Ascending aorta (tissue), 2 donors: ENCODE measurements at places on chromosomes 11 and 22. TPM values are rescaled to one million over a fixed set of nuclear protein-coding genes. Genes with fewer than 3 reads are reported as not detected.
A peak's percentile ranks its signal among the peaks of the same experiment; 100 is the strongest.

DNA sequence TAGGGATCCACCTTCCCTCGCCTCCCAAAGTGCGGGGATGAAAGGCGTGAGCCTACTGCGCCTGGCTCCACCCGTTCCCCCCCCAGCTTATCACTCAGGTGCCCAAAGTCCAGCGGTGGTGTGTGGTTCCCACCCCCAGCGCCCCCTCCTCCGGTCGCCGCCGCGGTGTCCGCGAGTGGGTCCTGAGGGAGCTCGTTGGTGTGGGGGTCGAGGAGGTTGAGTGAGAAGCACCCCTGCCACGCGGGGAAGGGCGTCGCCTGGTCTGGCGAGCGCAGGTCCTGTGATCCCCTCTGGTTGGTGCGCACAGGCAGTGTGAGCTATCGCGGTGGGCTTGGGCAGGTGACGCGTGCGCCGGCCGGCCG is 3900.6 kb upstream of the OR11H1 start:
- no peak for DNase-seq

DNA sequence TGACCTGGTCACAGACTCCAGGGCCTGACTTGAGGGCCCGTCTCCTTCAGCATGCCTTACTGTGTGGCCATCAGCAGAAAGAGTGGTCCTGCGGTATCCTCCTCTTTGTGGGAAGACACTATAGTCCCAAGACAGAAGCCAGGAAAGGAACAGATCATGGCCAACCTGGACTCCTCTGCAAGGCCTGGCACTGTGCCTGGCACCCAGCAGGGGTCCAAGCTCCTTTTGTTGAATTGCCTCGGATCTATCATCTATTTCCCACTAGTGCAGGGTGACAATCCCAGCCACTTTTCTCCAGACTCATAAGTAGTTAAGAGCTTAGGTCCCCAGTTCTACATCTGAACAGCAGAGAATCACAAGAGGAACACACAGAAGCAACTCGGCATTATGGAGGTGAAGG is 27.0 kb downstream of the DSCAML1 start:
- no peak for DNase-seq

GRCh38 chr11:44319552-44320288 is 9.8 kb upstream of the ALX4 start:
- no peak for DNase-seq

Gene MRGPRF
- total RNA-seq, result 209 TPM

Gene TMEM151A
- 3.6 TPM for total RNA-seq

- DNase-seq, result no peak
Measured at GRCh38 chr11:71420455-71421241, 27.5 kb downstream of the DHCR7 start.

DNA sequence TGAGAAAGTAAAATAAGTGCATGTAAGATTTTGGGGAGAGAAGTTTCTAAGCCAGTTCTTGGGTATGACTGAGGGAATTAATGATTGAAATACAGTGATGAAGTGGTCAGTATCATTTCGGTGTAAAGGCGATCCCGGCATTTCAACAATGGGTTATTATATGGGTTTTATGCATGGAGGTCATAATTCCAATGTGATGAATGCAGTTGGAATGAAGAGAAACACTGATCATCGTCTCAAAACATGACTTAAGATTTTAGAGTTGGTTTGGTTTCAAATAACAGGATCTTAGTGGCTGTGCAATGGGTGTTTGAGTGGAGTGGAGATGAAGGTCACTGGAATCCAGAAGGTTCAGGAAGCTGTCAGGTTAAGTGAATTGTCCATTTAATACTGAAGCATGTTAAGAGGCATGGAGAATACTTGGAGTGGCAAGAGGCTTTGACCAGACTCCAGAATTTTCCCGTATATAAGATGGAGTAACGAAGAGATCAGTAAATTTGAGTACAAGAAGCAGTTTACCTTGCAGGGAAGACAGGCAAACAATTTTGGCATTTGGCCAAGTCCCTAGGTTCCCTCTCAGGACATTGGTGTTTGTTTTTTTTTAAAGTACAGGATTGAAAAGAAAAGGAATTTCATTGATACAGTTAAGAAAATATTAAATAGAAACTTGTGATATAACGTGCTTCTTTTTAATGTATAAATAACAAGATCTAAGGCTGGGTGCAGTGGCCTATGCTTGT is 96.4 kb upstream of the BIRC3 start:
- DNase-seq, result no peak

Gene PRSS23
- total RNA-seq, result 184 TPM

DNA sequence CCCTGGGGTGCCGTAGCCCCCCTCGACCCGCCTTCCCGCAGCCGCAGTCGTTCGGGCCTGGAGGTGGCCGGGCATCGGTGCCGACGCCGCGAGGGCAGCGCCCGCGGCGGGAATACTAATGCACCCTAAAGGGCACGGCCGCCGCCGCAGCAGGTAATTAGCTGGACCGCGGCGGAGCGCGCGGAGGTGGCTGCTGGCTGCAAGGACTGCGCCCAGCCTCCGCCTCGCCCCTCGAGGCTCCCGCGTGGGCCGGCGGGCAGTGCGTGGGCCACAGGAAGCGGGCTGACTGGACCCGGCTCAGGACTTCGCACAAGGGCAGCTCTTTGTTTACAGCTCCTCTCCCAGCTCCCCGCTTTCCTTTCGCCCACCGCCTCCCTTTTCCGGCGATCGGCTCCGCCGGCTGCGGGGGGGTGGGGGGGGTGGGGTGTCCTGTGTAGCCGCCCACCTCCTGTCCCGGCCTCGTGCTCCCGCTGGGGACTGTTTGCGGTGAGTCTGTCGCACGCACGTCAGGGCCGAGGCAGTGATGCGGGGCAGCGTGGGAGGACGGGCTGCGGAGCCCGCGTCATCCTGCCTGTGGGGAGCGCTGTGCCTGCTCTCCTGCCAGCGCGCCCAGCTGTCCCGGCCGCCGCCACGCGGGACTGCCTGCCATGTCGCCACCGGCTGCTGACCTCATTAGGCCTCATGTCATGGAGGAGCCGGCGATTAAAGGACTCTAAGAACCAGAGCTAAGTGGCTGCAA is 53.2 kb downstream of the GRIK4 start:
- DNase-seq, result no peak

DNA sequence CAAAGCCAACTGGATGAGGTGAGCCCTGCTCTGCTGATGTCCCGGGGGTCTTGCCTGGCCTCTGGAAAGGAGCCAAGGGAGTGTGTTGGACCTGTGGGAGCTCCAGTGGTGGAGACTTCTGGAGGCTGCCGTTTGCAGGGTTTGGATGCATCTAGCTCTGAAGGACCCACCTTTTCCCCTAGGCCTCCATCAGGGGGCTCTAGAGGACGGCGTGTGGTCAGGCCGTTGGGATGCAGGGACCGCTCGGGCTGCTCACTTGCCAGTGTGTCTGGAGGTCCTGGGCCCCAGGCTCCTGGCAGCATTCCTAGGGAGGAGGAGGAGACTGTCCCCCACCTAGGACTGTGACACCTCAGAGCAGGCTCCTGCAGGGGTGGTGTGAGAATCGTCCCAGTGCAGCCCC is 58.3 kb downstream of the PRDM11 start:
- DNase-seq, result no peak

Gene APOBEC3F
- 0.11 TPM for total RNA-seq

Gene OR4D5
- not detected for total RNA-seq

GRCh38 chr22:32958001-32958400 is 100.2 kb downstream of the SYN3 start:
- no peak for DNase-seq

- no peak for DNase-seq
Measured at GRCh38 chr11:94956963-94957362, 16.4 kb downstream of the CWC15 start.

Gene RRP8
- total RNA-seq, result 9.2 TPM

Gene OMP
- not detected for total RNA-seq

- DNase-seq, result peak; percentile 58
Measured at GRCh38 chr22:46071451-46072109, 78.7 kb upstream of the PPARA start.
